Midbrain (tissue), 1 donor: ENCODE measurements at places on chromosomes 7 and 10.

GRCh38 chr10:75994357-75995040, 563.1 kb downstream of the LRMDA start:
- no peak for DNase-seq

GRCh38 chr10:2761311-2761710, 306.0 kb upstream of the PFKP start:
- no peak for DNase-seq

- peak; percentile 12 for DNase-seq
Measured at GRCh38 chr7:38398725-38399321, 125.4 kb upstream of the TARP start.

GRCh38 chr7:78594156-78594555, 795.6 kb downstream of the PHTF2 start:
- DNase-seq: no peak

GRCh38 chr7:1555813-1556543, at the start of gene TMEM184A:
TMEM184A (minus strand) TSS chr7:1556205; CDS start chr7:1555484, 721 bp downstream.
- no peak for DNase-seq

GRCh38 chr7:4325732-4326131, 356.4 kb upstream of the FOXK1 start:
- DNase-seq: no peak

DNA sequence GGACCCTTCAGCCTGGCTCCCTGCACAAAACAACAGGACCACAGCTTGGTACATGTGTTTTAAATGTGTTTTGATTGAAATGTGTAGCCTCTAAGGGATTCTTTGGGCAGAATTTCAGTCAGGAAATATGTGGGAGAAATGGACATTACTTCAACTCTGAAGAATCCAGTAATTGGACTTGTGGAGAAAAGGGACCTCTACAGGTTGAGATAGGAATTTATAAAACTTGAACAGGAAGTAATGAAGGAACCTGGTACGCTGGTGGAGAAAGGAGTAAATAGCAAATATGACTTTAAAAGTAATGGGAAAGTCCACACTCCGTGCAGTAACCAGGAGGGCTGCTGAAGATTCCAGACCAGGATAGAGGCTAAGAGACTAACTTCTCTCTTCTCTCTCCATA, 220.5 kb downstream of the LHFPL3 start:
- no peak for DNase-seq

DNA sequence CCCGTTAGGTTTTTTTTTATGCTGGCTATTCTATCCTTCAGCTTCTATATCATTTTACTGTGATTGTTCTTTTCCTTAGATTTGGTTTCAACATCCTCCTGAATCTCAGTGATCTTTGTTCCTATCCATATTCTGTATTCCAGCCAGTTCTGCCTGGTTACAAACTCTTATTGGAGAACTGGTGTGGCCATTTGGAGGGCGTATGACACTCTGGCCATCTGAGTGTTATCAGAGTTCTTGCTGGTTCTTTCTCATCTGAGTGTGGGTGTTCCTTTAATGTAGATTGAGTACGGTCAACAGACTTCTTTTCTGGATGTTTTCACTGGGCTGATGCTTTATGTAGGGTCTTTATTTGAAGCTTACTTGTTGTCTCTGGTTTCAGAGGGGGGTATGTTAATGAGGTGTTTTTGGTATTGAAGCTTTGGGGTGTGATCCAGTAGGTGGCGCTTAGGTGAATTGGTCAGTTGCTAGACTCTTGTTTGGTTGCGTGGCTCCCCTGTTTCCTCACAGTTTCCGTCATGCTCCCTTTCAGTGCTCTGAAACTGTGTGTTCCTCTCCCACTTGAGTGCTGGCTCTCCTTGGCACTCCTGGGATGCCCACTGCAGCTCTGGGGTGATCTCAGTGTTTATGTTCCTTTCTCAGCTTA, 80.7 kb downstream of the FANK1 start:
- DNase-seq: no peak

- no peak for DNase-seq
Measured at GRCh38 chr7:39733881-39734632, 110.7 kb downstream of the RALA start.

GRCh38 chr10:75033399-75034130, 77.9 kb upstream of the SAMD8 start:
- no peak for DNase-seq

DNA sequence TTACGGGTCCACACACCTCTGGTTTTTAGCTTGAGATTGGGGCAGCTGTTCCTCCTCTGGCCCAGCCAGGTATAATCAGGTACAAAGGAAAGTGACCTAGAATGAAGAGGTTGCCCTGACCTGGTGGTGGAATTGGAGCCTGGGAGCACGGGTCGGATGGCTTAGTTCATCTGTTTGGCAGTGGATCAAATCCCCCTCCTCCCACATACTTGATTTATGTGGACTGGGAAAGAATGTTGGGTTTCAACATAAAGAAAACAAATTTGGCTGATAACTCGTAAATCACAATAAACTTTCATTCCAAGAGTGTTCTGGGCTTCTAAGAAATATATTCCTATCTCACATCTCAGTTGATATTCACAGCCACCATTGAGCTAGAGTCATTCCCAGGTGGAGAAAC, 186.8 kb downstream of the CUX1 start:
- no peak for DNase-seq

GRCh38 chr10:125441151-125441550, 241.8 kb downstream of the TEX36 start:
- no peak for DNase-seq

DNA sequence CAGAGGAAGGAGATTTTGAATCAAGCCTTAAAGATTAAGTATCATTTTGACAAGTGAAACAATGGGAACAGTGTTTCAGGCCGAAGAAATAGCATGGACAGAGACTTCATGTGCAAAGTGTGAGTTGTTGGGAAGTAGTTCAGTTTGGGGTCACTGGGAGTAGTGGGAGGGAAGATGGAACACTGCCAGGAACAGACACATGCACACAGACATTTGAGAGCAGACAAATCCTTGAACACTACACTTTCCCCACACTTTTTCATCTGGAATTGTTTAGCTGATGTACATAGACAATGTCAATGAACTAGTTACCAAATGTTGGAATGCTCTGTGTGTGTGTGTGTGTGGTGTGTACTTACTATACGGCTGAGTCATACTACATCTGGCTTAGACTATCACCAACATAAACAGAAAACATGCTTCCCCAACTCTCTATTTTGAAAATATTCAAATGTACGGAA, 52.4 kb upstream of the LRRC17 start:
- no peak for DNase-seq

DNA sequence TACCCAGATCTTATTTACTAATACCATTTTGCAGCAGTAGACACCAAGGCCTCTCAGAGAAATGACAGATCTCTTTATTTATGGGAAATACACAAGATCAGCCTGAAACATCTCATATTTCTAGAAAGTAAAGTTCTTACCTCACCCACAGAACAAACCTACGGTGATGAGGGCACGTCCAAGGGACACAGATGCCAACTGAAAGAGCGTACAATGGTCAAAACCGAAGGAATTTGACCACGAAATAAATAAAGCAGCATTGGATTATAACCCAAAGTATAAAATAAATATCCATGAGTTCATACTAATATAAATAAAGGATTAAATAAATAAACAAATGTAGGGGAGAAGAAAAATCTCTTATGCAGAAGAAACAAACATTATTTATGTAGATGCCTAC, 747.0 kb downstream of the TNS3 start:
- DNase-seq: no peak

- DNase-seq: no peak
Measured at GRCh38 chr7:143487061-143487460, 9.4 kb downstream of the TAS2R41 start.

GRCh38 chr10:101897633-101898032, 54.0 kb upstream of the KCNIP2 start:
- DNase-seq: no peak

GRCh38 chr7:80637454-80637853, 988 bp upstream of the CD36 start:
- DNase-seq: no peak

GRCh38 chr7:111887734-111888133, 318.5 kb downstream of the DOCK4 start:
- DNase-seq: no peak

GRCh38 chr10:60606343-60607080, 171.8 kb upstream of the CDK1 start:
- DNase-seq: no peak

- peak; percentile 10 for DNase-seq
Measured at GRCh38 chr10:133257489-133258065, 19.1 kb downstream of the ADAM8 start.

DNA sequence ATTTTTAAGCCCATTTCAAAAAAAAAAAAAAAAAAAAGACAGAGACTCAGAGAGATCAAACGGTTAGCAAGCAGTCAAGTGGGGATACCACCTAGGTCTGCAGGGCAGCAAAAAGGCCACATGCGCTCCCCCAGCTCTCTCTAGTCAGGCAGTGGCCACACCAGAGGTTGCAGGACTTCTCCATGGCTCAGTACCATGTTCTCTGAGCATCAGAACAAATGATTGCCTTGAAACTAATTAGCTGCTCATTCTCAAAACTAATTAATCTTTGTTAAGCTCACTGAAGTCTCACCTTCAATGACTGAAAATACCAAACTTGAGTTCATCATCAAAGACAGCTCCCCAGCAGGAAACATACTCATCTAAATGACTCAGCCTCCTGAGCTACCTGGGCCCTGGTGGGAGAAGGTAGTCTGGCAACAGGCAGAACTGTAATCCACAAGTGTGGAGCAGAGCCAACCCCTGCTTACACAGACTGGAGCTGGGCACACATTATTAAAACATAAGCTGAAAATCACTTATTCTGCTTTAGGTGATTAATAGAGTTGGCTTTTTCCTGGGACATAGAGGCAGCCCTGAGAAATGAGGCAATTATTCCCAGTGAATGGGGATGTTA, 319.6 kb downstream of the GRID1 start:
- DNase-seq: no peak

GRCh38 chr10:13709931-13710650, 123.3 kb downstream of the PRPF18 start:
- DNase-seq: peak; percentile 18

GRCh38 chr7:126801733-126802132, 451.0 kb downstream of the GRM8 start:
- no peak for DNase-seq

DNA sequence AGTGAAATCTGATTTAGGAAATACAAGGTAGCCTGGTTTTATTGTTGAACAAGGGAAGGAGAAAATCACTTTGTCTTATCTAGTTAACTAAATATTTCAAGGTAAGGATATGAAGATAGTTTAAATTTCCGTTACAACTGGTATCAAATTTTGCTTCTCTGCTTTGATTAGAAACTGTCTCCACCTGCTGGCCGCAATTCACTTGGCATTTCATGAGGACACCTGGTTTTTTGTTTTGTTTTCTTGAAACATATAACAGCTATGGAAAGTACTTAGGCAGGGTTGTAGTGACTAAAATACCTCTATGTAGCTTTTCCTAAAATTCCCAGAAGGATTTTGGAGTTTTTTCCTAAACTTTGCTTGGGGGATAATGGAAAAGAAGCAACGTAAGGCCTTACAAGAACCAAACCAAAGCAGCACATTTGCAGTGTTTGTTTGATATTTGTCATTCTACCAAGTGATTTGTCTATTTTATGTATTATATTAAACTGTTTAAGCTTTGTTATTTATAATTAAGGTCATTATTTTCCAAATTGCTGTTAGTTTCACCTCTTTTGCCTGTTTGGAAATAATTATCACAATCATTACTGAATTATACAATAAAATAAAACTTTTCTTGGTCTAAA, 73.6 kb downstream of the AHCYL2 start:
- peak; percentile 35 for DNase-seq

DNA sequence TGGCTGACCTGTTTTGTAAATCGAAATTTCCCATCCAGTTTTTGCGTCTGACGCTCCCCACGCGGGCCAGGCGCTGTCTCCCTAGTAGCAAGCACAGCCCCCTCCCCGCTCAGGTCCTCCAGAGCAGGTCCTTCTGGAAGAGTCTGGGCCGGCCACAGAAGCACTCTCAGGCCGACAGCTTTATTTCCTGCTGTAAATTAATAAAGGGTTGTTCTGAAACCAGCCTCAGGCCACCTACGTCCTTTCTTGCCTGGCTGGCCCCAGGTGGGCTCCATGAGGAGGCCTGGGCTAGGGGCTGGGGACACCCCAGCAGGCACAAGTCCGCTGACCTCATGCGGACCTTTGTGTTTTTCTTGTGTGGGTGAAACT, 35.2 kb downstream of the CAMK2B start:
- DNase-seq: no peak

DNA sequence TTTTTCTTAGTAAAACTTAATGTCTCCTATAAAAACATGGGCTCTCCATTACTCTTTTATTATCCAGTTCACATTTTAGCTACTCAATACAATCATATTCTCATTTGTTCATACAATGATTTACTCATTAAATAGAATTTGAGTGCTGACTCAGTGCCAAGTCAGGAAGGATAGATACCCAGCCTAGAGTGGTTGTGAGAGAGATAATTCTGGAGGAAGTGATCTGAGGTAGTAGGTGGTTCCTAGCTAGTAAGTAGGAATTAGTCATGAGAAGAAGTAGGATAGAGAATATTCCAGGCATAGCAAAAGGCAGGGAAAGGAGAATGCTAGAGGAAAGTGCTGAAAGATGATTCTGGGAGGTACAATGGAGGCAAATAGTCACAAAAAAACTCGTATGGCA, 133.5 kb upstream of the MBL2 start:
- DNase-seq: no peak

DNA sequence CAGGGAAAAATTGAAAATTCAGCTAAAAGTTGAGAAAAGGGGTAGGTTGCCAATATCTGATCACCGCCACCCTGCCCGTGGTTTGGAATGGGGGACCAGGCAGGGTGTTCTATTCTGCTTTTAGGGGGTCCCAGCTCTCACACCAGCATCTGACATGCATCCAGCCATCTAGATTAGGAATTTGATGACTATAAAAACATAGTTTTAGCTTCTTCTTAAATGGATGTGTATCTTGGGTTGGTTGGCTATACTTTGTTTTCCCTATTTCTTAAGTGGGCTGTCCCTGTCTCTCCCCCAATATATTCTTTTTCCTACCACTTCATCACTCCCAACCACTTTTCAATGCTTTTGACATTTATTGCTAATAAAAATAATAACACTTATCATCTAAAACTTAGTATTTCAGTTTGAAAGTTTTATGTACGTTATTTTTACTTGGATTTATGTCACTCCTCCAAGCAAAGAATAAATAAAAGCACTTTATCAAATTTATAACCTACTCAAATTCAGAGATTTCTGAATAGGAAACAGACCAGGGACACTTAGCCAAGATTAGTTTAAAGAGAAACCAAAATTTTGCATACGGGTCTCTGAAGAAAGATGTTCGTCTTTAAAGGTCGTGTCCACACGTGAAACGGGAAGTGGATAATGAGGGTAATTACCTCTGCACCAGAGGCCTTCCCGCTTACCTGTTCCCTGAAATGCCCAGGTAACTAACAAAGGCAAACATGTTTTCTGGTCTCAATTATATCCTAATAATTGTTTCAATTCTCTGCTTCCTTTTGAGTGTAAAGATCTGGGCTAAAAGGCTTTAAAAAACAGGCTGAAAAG, 233.2 kb upstream of the AUTS2 start:
- no peak for DNase-seq

- DNase-seq: no peak
Measured at GRCh38 chr10:133237588-133238465, at the start of gene VENTX. VENTX (plus strand) TSS chr10:133237855; CDS start chr10:133237915, 60 bp downstream.

DNA sequence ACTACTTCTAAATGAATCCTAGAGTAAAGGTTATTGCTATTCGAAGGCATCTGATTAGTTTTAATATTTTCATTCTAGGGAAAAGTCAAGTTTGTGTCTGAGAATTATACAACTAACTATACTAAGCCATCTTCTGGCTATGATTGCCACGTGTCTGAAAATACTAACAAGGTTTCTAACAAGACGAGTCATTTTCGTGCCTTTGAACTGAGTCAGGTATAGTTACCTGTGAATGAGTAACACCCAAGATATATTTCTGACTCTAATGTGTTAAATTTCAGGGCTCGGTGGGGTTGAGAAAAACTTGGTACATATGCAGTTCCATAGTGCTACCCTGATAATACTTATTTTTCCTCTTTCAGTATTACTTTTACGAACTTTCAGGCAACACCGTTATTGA, 35.5 kb downstream of the TASOR2 start:
- no peak for DNase-seq
